ENCODE measurements at places on chromosomes 7 and 10.

GRCh38 chr7:130272381-130273080 lies 5.9 kb downstream of the CPA2 start:
- no peak for DNase-seq

DNA sequence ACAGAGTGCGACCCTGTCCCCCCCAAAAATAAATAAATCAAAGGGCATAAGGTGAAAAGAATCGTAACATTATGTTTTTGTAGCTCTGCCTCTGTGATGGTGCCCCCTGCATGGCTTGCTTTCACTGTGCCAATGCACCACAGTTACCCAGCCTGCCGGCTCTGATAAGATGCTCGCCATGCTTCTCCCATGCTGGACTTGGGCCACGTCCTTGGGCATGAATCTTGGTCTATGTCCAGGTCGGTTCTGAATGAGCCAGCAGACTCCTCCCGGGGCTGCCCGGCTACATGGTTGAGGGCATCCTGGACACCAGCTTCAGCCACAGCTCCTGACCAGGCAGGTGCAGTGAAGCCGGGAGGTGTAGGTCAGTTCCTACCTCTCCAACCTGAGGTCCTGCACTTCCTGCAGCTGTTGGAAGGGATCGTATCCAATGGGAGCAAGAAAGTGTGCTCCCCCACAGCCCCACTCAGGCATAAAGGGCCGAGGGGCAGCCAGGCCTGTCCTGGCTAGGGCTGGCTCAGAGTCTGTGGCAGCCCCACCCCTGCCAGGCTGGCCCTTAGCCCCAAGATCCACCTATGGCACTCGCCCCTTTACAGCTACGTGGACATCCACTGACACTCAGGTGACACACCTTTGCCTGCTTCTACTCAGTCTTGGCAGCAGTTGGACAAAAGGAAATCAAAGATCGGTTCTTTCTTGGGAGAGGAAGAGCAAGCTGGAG lies 34.1 kb downstream of the CHST3 start:
- DNase-seq: no peak

DNA sequence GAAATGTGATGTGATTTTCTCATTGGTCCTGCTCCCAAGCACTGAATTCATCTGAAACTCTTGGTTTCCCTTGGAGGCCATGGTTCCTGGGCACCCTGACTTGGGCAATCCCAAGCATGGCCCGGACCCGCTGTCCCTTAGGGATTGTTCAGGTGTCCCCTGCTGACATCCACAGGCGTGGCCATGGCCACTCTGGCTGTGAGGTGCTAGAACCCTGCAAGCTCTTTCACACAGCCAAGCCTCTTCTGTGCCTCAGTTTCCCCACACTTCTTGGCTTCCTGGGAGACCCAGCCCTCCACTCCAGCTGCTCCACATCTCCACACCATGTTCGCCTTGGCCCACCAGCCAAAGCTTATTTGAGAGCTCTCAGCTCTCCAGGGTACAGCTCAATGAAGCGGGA lies 12.0 kb upstream of the AZGP1 start:
- DNase-seq: no peak

DNA sequence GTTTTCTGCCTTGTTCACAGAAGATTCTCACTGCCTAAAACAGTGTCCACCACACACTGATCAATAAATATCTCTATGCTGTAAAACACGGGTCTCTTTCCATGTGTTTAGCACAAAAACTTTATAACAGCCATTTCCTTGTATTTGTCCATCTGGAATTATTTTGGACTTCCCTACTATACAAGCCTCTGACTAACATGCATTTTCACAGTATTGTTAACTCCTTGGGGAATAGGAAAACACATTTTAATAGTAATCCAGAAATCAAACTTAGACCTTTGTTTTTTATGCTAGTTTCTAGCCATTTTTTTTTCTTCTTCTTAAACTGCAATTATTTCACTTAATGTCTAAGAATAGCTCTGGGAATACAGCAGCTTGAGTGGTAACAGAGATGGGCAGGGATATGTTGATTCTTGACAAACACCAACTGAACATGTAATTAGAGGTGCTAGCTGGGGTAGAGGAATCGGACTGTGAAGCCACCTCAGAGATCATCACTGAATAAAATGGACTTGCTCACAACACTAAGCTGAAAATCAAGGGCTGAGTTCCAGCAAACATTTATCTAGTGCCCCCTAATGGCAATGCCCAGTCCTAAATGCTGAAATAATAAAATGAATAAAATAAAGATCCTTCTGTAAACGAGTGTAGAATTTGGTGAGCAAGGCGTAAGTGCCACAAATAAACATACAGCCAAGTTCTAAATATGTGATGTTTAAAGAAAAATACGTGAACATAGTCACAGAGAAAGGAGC lies 593.1 kb downstream of the SORCS1 start:
- DNase-seq: no peak

DNA sequence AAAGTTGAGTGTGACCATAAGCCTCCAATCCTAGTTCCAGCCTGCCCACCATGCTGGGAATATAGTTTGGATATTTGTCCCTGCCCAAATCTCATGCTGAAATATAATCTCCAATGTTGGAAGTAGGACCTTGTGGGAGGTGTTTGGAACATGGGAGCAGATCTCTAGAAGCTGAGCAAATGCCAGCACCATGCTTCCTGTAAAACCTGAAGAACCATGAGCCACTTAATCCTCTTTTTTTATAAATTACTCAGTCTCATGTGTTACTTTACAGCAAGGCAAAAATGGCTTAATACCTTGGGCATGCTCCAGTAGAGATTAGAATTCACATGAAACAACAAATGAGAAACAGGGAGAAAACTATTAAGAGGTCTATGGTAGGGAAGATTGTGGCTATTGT lies 27.2 kb downstream of the STEAP1 start:
- DNase-seq: no peak

DNA sequence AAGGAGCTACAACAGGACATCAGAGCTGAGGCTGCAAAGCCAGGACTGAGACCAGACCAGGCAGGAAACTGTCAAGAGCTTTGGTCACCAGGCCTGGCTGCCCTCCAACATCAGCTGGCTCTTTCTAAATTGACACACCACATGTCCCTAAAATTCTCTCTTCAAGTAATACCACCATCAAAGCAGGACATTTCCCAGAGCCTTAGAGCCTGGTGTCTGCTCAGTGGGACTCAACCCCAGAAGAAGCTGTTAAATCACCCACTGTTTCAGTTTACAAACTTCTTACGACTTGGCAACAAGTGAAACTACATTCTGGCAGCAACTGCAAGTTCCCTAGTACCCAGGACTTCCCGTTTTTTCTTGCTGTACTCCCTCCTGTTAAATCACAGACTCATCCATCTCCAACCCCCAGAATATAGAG lies 3.8 kb upstream of the IL6 start:
- no peak for DNase-seq

DNA sequence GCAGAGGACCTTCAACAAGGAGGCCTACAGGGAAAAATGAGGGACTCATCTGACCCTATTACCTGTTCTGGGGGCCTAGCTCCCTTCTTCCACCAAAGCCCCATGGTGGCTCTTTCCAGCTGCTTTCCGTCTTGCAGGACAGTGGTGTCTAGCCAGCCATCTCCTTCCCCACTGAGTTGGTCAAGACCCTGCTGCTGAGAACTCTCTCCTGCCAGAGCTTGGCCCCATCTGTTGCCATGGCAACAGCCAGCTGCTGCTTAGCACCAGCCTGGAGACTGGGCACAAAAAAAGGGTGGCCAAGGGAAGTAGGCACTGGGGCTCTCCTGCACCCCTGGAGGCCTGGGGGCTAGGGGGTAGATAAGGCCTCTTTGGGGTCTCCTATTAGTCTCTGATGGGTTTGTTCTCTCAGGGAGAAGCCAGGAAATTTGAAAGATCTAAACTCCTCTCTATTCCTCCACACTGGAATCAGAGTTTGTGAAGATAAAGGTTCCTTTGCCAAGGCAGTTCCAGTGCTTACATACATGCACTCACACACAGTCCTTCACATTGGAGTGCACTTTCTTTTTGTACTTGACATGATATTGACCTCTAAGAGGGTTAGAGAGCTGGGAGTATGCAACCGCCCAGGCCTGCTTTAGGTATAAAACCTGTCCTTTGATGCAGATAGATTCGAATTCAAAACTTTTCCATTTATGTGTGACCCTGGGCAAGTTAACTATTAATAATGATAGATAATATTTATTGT lies 15.8 kb downstream of the TSPAN33 start:
- no peak for DNase-seq

GRCh38 chr7:1028044-1028770 lies 16.1 kb upstream of the GPR146 start:
- peak; percentile 83 for DNase-seq

DNA sequence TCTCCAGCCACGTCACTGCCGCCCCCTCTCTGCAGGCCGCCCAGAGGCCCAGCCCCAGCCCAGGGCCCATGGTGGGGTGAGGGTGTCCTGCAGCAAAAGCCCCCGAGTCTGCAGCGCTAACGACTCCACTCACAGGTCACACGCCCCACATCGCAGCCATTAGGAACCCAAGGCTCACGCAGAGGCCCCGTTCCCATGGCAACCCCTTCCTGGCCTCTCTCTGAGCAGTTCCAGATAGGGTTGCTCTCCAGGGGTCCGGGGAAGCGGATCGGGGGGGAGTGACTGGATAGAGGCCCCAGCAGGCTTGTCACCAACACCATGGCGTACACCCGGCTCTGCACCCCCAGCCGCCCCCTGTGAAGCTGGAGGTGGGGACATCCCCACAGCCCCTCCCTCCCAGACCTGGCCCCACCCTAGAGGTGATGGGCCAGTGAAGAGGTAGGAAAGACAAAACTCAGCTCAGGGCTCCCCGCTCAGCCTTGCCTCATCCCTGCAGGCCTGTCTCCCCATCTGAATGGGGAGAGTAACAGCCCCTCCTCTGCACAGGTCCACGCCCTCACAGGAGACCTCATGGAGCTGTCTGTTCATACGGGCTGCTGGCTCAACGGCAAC lies 41.2 kb downstream of the TNRC18 start:
- DNase-seq: no peak

DNA sequence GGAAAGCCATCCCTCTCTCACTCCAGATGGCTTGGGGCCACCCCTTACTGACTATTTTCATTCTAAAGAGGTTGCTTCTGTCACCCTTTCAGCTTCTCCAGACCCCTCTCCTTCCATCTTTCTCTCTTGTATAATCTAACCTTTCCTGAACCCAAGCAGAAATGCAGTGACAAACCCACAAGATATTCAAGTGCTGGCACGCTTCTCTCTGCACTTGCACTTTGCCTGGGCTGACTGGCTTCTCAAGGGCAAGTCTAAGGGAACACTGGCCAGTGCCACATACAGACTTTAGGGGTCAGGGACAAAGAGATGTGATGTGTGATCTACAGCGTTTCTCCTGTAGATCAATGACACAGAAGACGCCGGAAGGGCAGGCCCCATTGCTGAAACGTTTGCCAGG lies 150.4 kb upstream of the LANCL2 start:
- DNase-seq: no peak

DNA sequence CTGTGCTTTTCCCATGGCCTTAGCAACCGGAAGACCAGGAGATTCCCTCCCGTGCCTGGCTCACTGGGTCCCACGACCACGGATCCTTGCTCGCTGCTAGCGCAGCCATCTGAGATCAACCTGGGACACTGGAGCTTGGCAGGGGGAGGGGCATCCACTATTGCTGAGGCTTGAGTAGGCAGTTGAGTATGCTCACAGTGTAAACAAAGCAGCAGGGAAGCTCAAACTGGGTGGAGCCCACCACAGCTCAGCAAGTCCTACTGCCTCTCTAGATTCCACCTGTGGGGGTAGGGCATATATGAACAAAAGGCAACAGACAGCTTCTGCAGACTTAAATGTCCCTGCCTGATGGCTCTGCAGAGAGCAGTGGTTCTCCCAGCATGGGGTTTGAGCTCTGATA lies 697.0 kb downstream of the SORCS1 start:
- DNase-seq: no peak

- DNase-seq: no peak
Observed at GRCh38 chr7:1355568-1356340, 103.5 kb downstream of the MICALL2 start.

- peak; percentile 10 for DNase-seq
Observed at GRCh38 chr10:125343118-125343925, 183.0 kb upstream of the CTBP2 start.

GRCh38 chr7:50748472-50748871 lies 34.2 kb downstream of the GRB10 start:
- no peak for DNase-seq

Measured in CD4-positive, alpha-beta T cell treated with Interleukin-17A for 1 hour (primary cell).